ENCODE measurements at places on chromosomes 13 and 19.

- no peak for DNase-seq
These were observed 48.3 kb downstream of the MAP4K1 start for GRCh38 chr19:38569368-38569983.

- no peak for DNase-seq
These were observed 38.7 kb downstream of the SIAH3 start for GRCh38 chr13:45812695-45813372.

DNA sequence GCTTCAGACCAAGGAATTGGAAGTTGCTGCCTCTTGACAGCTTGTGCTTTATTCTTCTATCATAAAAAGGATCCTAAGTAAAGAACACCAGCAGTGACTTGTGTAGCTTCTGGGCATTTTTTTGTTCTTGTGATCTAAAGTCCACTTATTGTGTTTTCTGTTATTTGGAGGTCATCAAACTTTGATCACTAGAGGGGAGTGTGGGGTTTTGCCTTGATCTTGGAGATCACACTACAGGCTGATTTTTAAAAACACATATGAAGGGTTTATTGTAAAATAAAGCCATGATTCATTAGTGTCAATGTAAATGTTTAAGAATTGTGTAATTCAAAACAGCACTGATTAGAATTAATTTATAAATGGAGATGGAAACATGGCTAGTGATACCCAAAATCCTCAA is 328.7 kb upstream of the EDNRB start:
- DNase-seq = no peak

GRCh38 chr19:19319732-19320360 is 463 bp downstream of the SUGP1 start:
- no peak for DNase-seq

GRCh38 chr13:106110241-106110855 is 425.1 kb downstream of the EFNB2 start:
- no peak for DNase-seq

DNA sequence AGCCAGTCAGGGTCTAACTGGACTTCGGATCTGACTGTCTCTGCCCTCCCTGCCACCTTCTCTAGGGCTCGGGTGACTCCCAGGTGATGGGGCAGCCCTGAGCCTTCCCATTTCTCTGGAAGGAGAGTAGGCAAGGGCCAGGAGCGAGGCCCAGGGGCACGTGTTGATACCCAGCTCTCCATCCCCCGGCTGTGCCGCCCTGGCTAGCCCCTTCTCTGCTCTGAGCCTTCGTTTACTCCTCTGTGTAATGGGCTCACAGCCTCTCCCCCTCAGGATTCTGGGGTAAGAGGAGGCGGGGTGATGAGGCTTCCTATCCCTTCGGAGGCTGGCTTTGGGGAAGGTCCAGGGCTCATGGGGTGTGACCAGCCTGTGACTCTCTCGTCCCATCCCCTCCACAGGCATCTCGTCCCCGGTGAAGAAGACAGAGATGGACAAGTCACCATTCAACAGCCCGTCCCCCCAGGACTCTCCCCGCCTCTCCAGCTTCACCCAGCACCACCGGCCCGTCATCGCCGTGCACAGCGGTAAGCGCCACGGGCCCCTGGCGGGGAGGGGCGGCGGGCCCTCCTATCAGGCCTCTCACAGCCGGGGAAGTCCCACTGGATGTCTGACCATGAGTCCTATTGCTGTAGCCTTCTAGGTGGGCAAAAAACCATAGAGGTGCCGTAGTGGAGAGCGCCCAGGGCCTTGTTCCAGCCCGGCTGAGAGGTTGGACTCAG is 31.6 kb downstream of the SMIM24 start:
- DNase-seq = no peak

DNA sequence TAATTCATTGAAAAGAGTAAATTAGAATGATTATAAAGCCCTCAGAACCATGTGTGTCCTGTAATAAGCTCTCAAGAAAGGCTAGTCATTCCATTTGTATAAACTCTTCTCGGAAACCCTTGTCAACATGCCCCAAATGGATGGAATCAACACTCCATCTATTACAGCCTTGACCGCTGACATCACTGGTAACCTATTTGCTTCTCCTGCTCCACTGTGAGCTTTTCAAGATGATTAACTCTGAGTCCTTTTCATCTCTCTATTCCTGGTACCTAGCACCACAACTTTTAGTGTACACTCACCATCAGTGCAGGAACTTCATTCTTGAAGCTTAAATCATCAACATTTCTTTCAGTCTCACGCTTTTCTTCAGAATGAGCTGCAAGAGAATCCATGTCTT is 612.0 kb downstream of the DCT start:
- no peak for DNase-seq

DNA sequence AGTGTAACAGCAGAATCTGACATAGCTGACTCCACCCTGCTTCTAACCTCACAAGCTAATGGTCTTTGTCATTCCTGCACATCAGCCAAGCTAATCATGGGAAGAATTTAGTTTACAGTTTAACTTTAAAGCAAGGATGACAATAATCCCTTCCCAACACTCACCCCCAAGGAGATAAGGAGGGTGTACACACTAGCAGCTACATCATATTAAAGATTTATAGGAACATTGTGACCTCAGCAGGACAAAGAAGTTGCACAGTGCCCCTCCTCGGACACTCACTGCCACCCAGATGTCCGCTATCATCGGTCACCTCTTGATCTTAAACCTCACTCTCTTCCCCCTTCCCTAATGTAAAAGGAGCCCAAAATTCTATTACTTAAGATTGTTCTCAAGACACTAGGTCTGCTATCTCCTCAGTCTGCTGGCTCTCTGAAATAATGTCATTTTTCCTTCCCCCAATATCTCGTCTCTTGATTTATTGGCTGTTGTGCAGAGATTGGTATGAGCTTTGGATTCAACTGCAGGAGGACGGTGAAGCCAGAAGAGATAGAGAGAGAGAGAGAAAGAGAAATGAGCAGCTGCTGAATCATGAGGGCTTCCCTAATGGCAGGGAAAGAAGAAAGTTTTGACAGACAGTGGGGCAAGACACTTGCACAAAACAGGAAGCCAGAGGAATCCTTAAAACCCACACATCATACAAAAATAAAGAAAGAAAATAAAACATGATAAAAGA is 17.5 kb upstream of the FFAR2 start:
- DNase-seq = no peak

GRCh38 chr13:78770601-78771000 is 111.6 kb upstream of the OBI1 start:
- DNase-seq = peak; percentile 9

DNA sequence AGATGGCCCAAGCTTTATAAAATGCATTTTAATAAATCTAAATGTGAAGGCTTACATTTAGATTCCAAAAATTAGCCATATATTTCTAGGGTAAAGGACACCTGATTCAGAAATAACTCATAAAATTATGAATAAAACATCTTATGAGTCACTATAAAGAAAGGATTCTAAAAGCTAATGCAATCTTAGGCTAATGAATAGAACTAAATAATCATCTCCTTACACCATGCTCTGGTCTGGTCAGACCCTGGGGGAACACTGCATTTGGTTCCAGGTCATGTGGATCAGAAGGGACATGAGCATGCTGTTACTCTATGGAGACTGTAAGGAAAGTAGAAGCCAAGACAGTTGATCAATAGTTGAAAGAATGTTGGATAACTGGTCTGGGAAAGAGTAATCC is 370.4 kb downstream of the NDFIP2 start:
- no peak for DNase-seq

DNA sequence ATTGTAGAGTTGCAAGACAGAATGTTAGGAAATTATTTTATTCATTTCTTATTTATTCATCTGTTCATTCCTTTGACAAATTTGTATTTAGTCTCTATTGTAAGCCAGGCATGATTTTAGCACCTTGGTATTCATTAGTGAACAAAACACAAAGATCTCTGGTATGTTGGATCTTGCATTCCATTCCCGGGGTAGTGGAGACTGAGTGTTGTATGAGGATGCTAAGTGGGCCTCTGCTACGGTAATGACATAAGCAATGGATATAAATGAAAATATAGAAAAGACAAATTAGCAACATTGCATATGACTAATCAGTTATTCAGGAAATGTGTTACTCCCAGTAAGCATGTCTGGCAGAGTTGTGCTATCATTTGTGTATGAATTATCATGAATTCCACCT is 449.3 kb downstream of the PCDH17 start:
- DNase-seq = no peak

GRCh38 chr19:5922161-5922545 is 8.1 kb downstream of the CAPS start:
- no peak for DNase-seq

DNA sequence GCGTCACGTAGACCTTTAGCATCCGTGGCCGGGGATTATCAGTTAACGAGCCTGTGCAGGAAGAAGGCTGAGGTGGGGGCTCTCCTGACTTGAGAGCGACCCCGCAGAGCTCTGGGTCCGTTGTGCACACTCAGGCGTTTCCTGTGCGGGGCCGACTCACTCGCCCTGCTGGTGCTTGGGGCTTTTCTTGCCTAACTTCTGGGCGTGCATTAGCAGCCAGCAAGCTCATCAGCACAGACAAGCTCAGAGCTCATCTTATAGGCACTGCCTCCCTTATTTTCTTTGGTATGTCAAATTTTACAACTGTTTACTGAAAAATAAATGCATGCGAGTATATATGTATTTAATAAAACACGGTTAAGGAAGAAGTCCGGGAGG is 23.7 kb downstream of the ADPRHL1 start:
- no peak for DNase-seq

DNA sequence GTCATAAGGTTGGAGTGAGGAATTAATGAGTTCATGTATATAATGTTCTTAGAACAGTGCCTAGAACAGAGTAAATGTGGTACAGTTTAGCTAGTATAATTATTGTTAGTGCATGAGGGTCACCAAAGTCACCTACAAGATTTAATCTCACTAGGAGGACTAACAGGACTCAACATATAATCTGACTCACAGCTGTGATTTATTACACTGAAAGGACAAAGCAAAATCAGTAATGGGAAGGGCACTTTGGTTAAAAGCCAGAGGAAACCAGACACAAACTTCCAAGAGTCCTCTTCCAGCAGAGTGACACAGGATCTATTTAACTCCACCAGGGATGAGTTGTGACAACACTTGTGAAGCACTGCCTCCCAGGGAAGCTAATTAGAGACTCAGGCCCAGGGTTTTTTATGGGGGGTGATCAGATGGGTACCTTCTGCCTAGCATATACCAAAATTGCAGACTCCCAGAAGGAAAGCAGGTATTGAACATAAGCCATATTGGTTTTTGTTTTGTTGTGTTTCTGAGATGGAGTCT is 341.2 kb upstream of the DACH1 start:
- no peak for DNase-seq

- no peak for DNase-seq
These were observed 1437.6 kb downstream of the UQCRFS1 start for GRCh38 chr19:27775395-27775794.

- no peak for DNase-seq
These were observed 17.7 kb downstream of the EPN1 start for GRCh38 chr19:55692681-55693081.

- peak; percentile 68 for DNase-seq
These were observed 663 bp upstream of the PLA2G4C start for GRCh38 chr19:48111280-48111679.

GRCh38 chr19:13093407-13094105 is 9.1 kb downstream of the LYL1 start:
- peak; percentile 68 for DNase-seq

GRCh38 chr19:43774103-43774939 is 6.5 kb downstream of the KCNN4 start:
- no peak for DNase-seq

DNA sequence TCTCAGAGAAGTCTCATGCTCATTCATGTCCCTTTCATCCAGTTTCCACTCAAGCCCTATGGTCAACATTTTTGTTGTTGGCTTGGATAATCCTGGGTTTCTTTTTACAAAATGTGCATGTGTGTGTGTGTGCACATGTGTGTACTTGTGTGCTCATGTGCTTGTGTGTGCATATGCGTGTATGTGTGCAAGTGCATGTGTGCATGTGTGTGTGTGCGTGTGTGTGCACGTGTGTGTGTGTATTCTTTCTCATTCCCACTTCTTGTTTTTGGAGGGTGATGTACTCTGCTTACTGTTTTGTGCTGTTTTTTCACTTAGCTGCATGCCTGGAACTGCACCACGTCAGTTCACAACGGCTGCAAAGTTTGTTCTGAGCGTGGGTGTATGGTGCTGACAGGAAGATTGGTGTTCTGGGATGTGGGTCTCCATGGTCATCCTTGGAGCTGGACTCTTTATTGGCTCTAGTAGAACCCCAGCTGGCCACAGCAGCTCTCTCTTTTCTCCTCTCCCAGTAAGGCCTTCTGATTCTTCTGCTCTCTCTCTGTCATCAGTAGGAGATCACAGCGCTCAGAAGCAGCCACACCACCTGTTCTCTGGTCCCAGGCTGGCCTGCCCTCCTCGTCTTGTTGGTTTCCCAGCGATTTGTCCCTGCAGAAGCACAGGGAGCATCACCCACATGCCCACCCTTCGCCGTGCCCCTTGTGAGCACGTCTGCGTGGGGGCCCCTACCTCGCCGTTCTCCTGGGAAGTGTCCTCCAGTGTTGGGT is 60.8 kb downstream of the SOX1 start:
- DNase-seq = no peak

DNA sequence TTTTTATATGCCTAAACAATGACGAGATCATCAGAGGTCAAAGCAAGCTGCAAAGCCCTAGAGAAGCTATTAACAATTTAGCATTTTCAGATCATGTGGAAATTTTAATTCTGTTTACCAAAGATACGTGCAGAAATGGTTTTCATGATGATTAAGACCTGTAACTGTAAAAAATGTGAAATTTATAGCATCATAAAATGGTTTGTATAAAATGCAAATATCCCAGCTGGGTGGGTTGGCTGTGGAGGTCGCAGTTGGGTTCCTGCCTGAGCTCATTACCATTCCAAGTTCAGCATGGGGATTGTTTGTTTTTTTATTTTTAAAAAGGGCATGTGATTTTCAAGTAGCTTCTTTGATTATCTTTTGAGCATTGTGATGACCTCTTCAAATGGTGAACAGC is 47.9 kb upstream of the SIAH3 start:
- DNase-seq = peak; percentile 15

GRCh38 chr13:52405767-52406494 is at the start of gene THSD1:
Gene THSD1 (minus strand): TSS chr13:52406172. CDS start chr13:52402600, 3,572 bp downstream.
- no peak for DNase-seq

GRCh38 chr13:80782441-80782840 is 441.5 kb upstream of the SPRY2 start:
- no peak for DNase-seq

- DNase-seq = no peak
These were observed 557.0 kb downstream of the SLITRK1 start for GRCh38 chr13:83325125-83325853.

DNA sequence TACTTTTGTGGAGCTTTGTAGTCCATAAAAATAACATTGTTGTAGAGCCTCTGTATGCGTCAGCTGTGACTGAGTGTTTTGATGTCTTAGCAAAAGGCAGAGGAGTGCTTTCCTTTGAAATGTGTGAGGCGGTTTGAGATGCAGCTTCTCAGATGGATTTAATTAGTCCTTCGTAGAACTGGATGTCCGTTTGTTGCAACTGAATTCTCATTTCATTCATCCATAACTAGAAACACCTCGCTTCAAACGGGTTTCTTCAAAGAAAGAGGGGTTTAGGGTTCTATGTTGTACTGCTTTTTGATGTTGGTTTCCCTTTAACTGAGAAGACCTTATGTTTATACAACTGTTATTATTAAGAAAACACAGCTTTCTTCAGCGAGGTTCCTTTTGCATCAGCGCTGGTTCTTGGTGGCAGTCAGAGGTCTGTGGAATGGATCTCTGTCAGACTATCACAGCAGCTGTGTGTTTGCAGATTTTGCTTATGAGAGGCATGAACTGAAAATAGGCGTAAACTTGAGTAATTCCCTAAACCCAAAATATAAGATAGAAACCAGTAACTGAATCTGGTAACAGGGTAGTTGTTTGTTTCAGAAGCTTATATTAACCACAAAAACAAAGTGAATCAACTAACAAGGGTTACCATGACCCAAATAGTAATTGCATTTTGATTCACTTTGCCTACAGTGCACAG is 194.4 kb downstream of the GGACT start:
- no peak for DNase-seq

- no peak for DNase-seq
These were observed 154.4 kb downstream of the EFNB2 start for GRCh38 chr13:106381091-106381490.

Data from DMS153 (cell line).